ENCODE measurements at places on chromosomes 6 and 20.

GRCh38 chr20:20009784-20010253 is 7.3 kb upstream of the NAA20 start:
- DNase-seq = no peak

DNA sequence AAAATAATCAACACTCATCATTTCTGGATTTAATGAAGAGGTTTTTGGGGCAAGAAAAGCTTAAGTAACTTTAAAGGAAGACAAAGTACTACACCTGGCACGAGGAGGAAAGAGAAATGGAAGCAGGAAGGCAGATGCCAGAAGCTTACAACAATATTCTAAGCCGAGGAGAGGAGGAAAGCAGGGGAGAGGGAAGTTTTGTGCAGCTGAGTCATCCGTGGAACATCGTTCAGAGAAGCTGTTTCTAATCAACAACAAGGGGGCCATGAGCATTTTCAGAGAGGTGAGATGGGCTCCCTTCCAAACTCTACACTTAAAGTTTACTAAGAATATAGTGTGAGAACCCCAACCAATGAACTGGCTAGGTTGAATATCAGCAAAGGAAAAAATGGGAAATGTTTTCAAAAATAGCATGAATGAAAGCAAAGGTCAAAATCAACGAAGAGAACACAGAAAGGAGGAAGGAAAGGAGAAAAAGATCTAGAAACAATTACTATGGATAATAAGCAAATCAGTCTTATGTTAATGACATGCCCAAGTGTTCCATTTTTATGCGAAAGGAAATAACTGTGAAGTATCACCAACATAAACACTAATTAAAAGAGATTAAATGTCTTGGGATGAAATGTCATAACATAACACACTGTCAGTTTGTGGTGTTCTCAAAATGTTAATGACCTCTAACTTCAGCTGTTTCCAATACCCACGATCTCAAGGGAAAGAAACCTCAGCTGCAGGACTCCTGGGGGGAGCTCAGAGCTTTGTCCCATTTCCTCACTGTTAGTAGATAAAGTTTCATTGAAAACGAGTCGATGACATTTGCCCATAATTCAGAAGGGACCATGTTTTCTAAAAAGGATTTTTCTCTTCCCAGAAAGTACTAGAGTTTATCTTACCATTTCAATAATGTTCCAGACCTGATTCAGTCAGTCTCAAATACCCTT is 203.4 kb upstream of the STXBP5 start:
- DNase-seq = no peak

- no peak for DNase-seq
These were observed 113.1 kb upstream of the DOK5 start for GRCh38 chr20:54362283-54362682.

GRCh38 chr6:106413722-106414121 is 53.2 kb downstream of the CRYBG1 start:
- DNase-seq = no peak

DNA sequence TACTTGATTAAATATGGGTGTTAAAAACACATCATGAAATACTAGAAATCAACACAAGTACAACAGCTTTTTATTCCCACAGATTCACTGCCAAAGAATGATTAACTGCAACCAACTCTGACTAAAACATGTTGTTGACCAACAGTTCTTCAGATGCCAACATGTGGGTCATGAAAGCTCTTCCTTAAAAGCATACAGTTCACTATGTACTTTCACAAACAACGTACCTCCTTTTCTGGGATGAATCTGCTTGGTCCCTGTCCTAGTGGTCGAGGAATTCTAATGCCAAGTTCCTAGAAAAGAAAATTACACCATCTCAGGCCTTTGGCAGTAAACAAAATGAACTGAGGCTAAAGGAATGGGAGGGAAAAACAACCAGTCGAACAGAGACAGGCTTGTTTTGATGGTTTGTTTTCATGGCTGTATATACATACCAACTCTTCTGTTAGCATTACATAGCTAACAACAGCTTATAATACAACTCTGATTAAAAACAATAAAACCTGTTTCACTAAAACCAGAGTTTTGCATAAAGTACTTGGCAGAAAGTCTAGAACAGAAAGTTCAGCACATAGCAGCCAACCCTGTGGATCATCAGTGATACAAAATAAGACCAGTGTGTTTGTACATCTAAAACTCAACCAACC is 92.5 kb downstream of the SESN1 start:
- no peak for DNase-seq

DNA sequence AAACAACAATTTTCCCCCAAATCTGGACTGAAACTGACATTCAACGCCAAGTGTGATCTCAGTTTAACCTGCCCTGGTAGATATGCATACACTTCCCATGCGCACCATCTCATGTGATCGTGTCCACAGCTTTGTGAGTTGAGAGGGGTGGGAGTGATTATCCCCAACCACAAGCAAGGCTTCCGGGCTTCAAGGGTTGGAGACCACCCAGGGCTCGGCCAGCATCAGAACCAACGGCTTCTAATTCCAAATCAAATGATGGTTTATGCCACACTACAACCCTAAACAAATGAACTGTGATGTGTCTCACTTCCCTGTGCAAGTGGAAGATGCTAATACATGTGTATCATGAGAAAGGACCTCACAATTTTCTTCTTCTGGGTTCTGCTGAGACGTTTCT is 515 bp upstream of the TGM3 start:
- DNase-seq = no peak

- DNase-seq = peak; percentile 41
These were observed 336 bp upstream of the LY6G5C start for GRCh38 chr6:31681135-31681671.

DNA sequence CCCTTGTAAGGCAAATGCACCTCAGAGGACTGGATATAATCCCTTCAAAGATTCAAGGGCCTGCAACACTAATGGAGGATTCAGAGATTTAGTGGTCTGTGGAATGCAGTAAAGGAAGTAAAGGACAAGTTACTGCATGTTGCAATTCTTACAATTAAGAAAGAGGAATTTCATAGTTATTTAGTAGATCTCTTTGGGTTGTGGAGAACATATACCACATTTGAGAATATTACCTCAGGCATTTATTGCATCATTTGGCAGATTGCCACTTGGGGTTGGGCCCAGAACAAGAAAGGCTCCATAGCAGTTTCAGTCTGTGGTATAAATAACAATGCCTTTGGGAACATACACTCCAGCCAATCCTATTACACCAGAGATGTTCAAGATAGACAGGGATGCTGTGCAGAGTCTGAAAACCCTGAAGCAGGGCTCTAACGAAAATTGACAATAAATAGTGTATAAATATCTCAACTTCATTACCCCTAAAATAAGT is 20.9 kb upstream of the EPM2A start:
- DNase-seq = no peak

- no peak for DNase-seq
These were observed 309.7 kb downstream of the KIF16B start for GRCh38 chr20:16263582-16263981.

GRCh38 chr6:167826896-167827582 is at the start of gene AFDN:
Gene AFDN (plus strand): TSS chr6:167826911. CDS start chr6:167827133, 222 bp downstream.
- DNase-seq = no peak

DNA sequence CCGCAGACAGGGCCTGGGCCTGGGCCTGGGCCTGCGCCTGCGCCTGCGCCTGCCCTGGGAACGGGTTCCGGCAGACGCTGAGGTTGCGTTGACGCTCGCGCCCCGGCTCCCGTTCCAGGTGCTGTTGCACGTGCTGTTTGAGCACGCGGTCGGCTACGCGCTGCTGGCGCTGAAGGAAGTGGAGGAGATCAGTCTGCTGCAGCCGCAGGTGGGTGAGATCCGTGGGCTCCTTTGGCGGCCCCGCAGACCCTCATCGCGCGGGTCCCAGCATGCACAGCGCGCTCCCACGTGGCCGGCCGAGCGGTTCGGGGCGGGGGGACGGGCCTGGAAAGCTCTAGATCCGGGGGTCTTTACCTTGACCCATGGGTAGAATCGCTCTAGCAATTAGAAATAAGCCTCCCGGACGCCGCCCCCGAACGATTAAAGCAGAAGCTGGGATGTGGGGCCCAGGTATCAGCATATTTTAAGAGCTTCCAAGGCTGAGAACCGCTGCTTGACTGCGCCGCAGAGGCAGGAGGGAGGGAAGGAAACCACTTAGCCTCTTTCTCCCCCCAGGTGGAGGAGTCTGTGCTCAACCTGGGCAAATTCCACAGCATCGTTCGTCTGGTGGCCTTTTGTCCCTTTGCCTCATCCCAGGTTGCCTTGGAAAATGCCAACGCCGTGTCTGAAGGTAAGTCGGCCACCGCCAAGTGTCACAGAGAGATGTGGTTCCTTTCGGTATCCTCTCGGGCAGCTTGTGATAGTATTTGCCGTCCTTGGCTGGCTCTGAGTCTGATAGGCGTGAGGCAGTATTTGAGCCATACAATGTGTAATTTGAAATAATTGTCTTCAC is 508 bp downstream of the NOP56 start:
- DNase-seq = peak; percentile 18

- no peak for DNase-seq
These were observed 9.1 kb upstream of the SERPINB6 start for GRCh38 chr6:2980465-2980855.

GRCh38 chr6:11198663-11199603 is 33.5 kb downstream of the NEDD9 start:
- DNase-seq = peak; percentile 80

GRCh38 chr6:108622641-108623298 is 62.1 kb downstream of the FOXO3 start:
- DNase-seq = no peak

DNA sequence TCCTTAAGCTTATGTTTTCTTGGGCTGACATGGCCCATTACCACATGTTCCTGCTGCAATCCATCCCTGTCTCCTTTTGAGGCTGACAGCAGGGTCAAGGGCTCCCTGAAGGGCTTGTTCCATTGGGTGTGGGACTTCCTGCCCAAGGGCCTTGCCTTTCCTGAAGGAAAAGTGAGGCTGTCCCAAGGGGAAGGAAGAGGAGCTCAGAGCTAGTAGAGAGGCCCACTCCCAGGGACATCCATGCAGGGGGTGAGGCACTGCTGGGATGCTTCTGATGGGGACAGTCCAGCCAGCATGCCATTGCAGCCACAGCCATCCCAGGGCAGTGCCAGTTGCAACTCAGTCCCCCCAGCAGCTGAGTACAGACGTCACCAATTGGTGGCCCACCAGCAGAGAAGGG is 138.4 kb upstream of the FOXA2 start:
- no peak for DNase-seq

DNA sequence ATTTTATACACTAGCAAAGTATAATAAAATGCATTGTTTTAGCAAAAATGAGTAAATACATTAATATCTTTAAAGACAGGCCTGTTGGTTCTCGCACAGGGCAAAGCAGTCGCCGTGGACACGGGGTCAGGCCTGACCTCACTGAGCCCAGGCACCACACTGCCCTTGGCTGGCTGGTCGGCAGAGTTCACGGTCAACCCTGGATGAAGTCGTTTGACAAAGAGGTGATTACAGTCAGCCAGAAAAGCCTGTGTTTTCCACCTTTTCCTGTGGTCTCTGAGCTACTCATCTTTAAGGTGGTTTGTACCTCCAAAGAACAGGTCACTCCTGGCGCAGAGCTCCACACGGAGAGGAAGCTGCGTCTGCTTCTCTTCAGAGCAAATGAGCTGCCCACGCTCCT is 191.5 kb downstream of the DLL1 start:
- DNase-seq = no peak

DNA sequence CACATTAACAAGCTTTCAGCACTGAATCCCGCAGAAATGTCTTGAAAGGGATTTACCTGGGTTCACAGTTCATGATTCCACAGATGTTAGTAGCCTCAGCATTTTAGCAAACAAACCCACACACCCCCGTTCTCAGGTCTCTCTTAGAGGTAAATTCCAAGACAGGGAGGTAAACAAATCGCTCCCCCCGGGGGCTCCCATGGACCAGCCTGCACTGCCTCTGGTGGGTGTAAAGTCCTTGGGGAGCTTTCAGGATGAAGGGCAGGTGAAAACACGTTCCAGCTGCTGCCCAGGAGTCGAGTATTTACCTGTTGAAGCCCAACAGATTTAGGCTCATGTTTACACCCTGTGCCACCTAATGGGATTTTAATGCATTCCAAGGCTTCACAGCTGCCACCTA is 187.0 kb upstream of the FOXQ1 start:
- DNase-seq = no peak

DNA sequence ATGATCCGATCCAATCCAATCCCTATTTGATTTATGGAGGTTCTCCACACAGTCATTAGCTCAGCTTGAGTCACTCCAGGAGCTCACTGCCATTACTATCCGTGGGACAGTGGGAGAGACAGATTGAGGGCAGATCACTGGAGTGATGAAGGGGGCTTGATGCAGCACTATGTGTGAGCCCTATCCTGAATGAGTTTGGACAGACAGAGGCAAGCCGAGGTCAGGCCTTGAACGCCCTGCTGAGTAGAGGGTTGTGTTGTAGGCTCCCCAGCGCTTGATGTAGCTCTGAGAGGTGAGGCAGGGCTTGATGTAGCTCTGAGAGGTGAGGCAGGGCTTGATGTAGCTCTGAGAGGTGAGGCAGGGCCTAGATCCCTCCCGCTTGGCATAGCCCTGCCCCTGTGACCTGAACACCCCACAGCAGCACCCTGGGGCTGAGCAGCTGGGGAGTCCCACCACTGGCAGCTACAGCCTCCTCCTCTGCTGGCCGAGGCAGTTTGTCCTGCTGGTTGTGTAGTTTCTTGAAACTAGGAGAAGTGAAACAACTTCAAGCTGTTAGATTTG is 58.7 kb downstream of the ZFAND3 start:
- no peak for DNase-seq

DNA sequence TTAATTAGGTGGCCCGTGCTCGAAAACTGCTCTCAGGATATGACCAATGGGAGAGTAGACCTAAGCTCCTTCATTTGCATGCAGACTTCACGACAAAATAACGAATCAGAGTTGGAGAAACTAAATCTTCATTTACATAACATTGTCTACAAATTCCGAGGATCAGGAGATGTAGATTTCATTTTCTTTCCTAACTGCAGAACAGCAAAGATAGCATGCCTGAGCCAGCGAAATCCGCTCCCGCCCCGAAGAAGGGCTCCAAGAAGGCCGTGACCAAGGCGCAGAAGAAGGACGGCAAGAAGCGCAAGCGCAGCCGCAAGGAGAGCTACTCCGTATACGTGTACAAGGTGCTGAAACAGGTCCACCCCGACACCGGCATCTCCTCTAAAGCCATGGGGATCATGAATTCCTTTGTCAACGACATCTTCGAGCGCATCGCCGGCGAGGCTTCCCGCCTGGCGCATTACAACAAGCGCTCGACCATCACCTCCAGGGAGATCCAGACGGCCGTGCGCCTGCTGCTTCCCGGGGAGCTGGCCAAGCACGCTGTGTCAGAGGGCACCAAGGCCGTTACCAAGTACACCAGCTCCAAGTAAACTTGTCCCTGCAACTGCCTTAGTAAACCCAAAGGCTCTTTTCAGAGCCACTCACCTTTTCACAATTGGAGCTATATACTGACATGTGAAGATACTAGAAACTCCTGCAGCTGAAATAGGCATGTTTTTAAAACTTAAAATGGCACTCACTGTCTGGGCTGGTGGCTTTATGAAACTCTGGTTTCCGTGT is 96.5 kb downstream of the HFE start:
- peak; percentile 75 for DNase-seq

- DNase-seq = no peak
These were observed 181.8 kb downstream of the DLL1 start for GRCh38 chr6:170108890-170109587.

Measured in activated CD4-positive, alpha-beta T cell treated with anti-CD3 and anti-CD28 coated beads, Interleukin-2, amount 10 ng/mL, durations not matched to agents 7 days and 5 days (primary cell).